Left cardiac atrium (tissue), 4 donors: ENCODE measurements at places on chromosomes 3 and 15. TPM values are rescaled to one million over a fixed set of nuclear protein-coding genes. Genes with fewer than 3 reads are reported as not detected.
A peak's percentile ranks its signal among the peaks of the same experiment; 100 is the strongest.

The DAZL gene
- total RNA-seq, result not detected

The FBN1 gene
- total RNA-seq, result 105 TPM

The CD86 gene
- 8.7 TPM for total RNA-seq

The BOC gene
- total RNA-seq, result 14.5 TPM

The SLC24A5 gene
- not detected for total RNA-seq

The POLQ gene
- total RNA-seq, result 0.79 TPM

The SI gene
- not detected for total RNA-seq

The TRAT1 gene
- total RNA-seq, result 0.50 TPM

The NEK10 gene
- 5.1 TPM for total RNA-seq

The KLHDC8B gene
- 35.6 TPM for total RNA-seq

The TPM1 gene
- 9,104 TPM for total RNA-seq

The AGBL1 gene
- total RNA-seq, result not detected

DNA sequence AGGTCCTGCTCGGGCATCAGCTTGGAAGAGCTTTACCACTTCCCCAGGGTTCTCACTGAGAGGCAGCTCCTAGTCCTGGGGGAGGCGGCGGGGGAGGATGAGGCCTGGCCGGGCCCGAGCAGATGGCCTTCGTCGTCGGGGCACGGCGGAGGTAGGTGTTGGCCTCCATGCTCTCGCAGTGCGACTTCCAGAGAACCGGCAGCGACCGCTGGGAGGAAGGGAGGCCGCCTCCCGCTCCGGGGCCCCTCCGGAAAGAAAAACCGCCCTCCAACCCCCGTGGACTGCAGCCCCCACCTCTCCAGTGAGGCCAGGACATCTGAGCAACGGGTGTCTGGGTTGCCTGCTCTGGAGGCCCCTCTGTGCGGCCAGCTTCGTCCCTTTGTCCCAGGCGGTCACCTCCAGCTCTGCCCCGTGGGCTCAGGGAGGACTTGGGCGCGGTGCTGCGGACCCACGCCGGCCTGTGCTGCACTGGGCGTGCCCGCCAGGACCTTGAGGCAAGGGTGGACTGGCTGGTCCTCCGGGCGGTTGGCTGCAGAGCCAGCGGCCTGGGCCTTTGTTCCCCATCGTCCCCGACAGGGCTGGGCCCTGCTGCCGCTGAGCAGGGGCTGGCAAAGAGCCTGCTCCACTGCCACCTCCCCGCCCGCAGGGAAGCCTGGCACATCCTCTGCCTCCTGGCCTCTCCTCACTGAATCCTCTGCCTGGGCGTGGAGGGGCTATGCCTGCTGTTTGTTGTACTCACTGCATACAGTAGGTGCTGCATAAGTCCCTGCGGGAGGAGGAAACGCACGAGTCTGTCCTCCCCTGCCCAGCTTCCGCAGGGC is 13.6 kb upstream of the GP9 start:
- DNase-seq, result no peak

GRCh38 chr15:37098468-37099318 is 1.7 kb downstream of the MEIS2 start:
- no peak for DNase-seq

- no peak for DNase-seq
These were observed 636 bp upstream of the EIF1B start for GRCh38 chr3:40308725-40309417.

DNA sequence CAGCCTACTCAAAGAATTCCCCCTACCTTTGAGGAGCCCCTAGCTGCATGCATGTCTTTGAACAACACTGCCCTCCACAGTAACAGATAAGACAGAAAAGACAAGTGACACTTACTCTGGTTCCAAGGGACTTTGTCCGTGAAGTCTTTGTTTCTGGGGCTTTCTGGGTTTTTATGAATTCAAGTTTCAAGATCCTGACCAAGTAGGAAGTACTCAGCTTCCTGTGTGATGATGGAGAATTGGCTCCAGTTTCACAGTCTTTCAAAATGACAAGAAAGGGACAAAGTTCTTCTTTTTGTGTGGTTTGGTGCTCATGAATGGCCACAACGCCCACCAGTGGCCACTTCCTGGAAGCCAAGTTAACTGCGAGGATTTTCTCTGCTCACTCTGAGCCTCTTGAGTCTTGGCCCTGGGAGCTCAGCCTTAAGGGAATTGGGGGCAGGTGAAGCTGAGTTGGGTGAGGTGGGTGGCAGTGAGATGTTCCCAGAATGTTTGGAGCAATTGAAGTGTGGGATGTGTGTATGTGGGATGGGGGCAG is at the start of gene CCR1:
CCR1 (minus strand) TSS at position 147 of the 538 bp plus-strand sequence. CDS start 4,000 bp downstream, outside the sequence.
- DNase-seq, result peak; percentile 45

- DNase-seq, result no peak
These were observed 726.7 kb upstream of the NR2F2 start for GRCh38 chr15:95603802-95604201.

DNA sequence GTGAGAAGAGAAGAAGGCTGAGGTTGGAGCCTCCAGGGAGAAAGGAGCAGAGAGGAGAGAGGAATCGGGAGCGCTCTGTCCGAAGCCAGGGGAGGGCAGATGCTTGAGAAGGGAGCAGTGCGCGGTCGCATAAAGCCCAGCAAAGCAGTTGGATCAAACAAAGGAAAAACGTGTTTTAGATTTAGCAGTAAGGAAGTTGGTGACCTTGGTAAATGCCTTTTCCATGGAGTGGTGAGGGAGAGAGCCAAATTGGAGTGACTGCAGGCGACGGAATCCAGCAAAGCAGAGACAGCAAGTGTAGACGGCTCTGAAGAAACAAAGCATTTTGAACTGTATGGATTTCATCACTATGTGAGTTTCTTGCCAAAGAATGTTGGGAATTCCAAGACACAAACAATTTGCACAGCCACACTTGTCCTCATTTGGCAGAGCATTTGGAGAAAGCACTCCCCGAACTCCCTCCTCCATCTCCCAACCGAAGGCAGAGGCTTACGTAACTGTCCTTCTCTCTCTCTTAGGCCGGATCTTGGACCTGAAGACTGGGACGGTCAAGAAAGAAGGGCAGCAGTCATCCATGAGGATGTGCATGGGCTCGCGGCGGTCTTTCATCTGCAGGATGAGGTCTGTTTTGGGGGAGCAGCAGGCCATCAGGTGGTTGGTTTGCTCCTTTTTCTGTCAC is 103.6 kb downstream of the ARNT2 start:
- DNase-seq, result no peak

- DNase-seq, result no peak
These were observed 241.6 kb downstream of the KCNMB2 start for GRCh38 chr3:178777718-178778411.

GRCh38 chr3:166860217-166860616 is 519.9 kb downstream of the ZBBX start:
- no peak for DNase-seq

GRCh38 chr3:197305854-197306253 is 7.4 kb upstream of the DLG1 start:
- DNase-seq, result no peak

DNA sequence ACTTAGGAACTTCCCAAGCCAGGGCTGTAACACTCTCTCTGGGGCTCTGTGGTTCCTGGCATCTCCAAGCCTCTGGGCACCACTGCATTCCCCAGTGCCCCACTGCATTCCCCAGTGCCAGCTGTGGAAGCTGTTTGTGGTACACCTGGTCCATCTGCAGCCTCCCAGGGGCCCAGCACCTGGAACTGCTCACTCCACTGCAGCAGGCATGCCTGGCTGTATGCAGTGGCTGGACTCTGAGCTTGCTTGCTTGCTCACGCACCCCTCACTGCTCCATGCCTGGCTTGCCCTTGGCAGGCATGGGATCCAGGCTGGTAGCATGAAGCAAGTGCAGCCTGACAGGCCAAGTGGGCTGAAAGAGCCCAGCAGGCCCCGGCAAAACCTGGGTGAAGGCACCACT is 512.1 kb downstream of the SQOR start:
- DNase-seq, result no peak

GRCh38 chr3:81249540-81250029 is 511.9 kb downstream of the GBE1 start:
- no peak for DNase-seq

- peak; percentile 59 for DNase-seq
These were observed 1.3 kb downstream of the MAGI1 start for GRCh38 chr3:66037330-66037985.

DNA sequence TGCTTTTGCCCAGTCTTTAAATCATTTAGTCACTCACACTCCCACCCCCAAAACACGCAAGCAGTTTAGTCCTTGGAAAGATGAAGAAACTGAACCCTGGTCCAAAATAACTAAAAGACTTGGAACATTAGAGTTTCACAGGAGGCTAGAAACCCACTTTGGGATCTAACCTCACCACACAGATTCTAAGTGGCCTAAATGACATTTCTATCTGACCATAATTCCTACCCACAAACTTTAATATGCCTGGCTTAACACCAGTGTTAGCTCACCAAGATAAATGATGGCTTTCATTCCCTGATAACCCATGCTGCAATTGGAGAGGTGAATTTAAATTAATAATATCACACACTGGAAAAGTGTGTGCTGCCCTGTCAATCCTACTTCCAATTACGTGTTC is 295.3 kb upstream of the UBE2E2 start:
- DNase-seq, result no peak

GRCh38 chr3:10459954-10460754 is 45.2 kb downstream of the ATP2B2 start:
- peak; percentile 46 for DNase-seq

DNA sequence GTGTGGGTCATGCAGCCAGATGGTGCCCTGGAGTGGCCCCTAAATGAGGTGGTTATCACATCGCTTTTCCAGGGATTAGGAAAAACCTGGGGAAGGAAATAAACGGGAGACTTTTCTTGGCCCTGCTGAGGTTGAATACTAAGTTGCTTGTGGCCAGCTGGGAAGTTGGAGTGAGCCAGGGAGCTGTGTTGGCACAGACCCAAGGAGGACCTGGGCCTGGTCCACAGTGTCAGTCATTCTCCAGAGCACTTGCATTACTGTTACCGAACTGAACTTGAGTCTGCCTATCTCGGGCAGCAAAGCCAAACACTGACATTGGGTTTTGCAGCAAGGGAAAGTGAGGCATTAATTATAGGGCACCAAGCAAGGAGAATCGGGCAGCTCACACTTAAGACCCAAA is 339.0 kb downstream of the GABRB3 start:
- no peak for DNase-seq

DNA sequence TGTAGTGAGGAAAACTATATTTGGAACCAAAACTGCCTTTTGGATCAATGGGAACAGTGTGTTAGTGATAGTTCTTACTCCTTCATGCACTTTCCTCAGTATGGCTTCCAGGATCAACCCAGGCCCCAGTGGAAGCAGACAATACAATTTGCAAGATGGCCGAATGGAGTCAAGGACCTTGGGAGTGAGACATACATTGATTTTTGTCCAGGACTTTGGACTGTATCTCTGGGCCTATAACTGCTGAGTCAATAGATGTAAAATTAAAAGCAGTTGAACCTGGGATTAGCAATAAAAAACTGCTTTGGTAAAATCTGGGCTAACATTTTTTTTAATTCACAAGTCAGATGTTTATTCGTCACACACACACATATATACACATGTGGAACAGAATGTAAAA is 1.8 kb downstream of the ARRDC4 start:
- no peak for DNase-seq

- no peak for DNase-seq
These were observed 9.8 kb upstream of the PLXND1 start for GRCh38 chr3:129616291-129616690.

GRCh38 chr3:17420668-17421067 is 321.8 kb downstream of the TBC1D5 start:
- DNase-seq, result no peak

GRCh38 chr3:44045476-44046275 is 196.0 kb upstream of the TOPAZ1 start:
- DNase-seq, result peak; percentile 30

DNA sequence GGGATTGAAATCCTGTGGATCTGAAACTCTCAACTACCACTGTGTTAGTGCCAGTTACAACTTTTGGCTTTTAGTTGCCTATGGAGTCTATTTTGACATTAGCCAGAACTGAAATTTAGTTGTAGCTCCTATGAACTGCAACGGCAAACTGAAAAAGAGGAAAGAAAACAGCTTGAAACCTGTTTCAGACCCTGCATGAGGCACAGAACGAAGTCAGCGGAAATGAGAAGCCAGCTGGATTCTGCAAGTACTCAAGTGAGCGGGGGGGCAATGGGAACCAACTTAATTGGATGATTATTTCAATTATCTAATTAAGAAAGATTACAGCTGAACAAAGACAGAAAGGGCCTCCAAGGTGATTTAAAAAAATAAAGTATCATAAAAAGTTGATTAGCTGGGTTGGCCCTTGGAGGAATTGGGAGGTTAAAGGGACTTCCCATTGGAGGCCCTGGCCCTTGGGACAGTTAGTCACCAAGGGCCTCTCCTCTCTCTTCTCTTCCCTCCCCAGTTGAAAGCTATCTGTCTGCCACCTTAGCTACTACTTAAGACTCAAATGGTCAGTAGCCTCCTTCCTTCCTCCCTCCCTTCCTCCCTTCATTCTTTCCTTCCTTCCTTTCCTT is 352.1 kb downstream of the SHQ1 start:
- no peak for DNase-seq

GRCh38 chr15:92809880-92810361 is 90.2 kb upstream of the CHD2 start:
- DNase-seq, result peak; percentile 39

- no peak for DNase-seq
These were observed 51.6 kb downstream of the WNT5A start for GRCh38 chr3:55435491-55435890.

DNA sequence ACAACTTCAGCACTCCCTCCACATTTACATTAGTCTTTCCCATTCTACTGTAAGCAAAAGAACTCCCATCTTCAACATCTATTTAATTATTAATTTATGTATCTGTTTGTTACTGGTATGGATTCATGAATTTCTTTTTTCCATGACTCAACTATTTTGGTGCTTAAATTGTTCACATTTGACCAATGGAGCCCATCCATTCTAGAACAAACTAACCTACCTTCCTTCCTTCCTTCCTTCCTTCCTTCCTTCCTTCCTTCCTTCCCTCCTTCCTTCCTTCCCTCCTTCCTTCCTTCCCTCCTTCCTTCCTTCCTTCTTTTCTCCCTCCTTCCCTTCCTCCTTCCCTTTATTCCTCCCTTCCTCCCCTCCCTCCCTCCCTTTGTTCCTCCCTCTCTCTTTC is 16.8 kb upstream of the MBNL1 start:
- DNase-seq, result no peak

GRCh38 chr15:83565553-83566159 is 88.3 kb upstream of the ADAMTSL3 start:
- no peak for DNase-seq

DNA sequence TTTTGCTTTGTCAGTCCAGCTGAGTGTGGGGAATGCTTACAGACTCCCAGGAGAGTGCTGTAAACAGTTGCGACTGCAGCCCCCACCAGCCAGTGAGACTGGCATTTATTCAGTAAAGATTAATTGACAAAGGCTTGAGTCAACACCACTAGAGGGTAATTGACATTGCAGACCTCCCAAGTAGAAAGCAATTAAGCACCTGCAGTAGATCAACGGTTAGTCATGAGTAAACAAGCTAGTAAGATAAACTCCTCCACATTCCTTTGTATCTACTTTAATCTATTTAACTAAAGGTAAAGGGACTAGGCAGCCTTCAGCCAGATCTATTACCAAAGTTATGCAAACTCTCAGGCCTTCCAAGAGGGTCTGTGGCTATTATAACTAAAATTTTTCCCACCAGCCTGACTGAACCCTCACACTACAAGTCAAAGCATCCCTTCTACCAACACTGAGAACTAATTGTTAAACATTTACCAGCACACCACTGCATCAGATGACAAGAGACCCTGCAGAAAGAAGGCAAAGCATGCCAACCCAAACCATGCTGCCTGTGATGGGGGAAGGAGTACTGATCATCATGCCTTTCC is 30.5 kb upstream of the GALNT15 start:
- DNase-seq, result no peak
